Memory B cell (primary cell): ENCODE measurements at places on chromosomes 12 and 14.

GRCh38 chr12:124094733-124095132 is 121.7 kb downstream of the ZNF664 start:
- no peak overlapping the region for H3K4me3 ChIP-seq
- DNase-seq: no peak
- no peak overlapping the region for H3K27ac ChIP-seq
- H3K27me3 ChIP-seq: peaks cover 7% of the 10 kb centered on the region

DNA sequence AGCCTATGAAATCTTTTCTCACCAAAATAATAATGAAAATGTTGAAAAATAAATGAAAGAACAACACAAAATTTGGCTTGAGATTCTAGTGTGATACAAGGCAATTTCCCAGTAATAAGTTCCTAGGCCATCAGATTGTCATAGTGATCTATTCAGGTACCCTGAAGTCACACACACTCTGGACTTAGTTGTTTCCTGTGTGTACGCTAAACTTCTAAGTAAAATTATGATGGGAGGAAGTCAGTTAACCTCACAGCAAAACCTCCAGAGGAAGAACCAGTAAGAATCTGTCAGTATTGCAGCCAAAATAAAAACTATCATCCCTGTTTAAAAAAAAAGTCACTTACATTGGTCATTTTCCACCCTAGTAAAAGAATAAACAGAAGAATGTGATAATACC is 81.9 kb downstream of the DBX2 start:
- no peak for DNase-seq
- no peak overlapping the region for H3K27ac ChIP-seq
- no peaks in the 10 kb centered on the region for H3K4me1 ChIP-seq
- peaks cover 5% of the 10 kb centered on the region for H3K27me3 ChIP-seq

GRCh38 chr14:75023108-75023507 is 20.4 kb downstream of the EIF2B2 start:
- H3K27ac ChIP-seq: no peak overlapping the region
- peaks cover 16% of the 10 kb centered on the region for H3K36me3 ChIP-seq
- no peak for DNase-seq
- no peaks in the 10 kb centered on the region for H3K4me1 ChIP-seq
- H3K27me3 ChIP-seq: no peaks in the 10 kb centered on the region

DNA sequence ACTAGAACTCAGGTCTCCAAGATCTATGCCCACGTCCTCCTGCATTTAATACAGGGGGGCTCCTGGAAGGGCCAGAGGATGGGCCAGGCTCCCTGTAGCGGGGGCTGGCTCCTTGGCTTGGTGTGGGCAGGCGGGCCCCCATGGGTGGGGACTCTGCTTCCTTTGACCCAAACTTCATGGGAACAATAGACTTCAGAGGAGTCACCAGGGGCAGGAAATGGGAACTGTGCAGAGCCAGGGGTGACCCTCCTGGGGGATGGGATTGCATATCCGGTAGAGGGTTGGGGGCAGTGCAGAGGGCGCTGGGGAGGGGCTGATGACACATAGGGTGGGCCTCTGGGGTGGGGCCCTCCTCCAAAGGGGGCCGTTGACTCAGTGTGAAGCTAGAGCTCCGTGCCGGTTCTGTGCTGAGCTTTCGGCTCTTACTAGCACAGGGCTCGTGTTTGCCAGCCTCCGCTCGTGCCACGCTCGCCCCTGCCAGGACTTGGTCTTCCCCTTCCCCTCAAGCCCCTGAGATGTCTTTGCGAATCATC is 4.6 kb downstream of the TEAD4 start:
- no peak overlapping the region for H3K27ac ChIP-seq
- no peak for DNase-seq
- peaks cover 28% of the 10 kb centered on the region for H3K27me3 ChIP-seq
- peaks cover 10% of the 10 kb centered on the region for H3K4me1 ChIP-seq

GRCh38 chr12:1365703-1366102 is 228.7 kb downstream of the FBXL14 start:
- no peak for DNase-seq
- H3K36me3 ChIP-seq: peaks cover 22% of the 10 kb centered on the region
- H3K27ac ChIP-seq: no peak overlapping the region
- H3K4me1 ChIP-seq: no peaks in the 10 kb centered on the region
- no peaks in the 10 kb centered on the region for H3K27me3 ChIP-seq

DNA sequence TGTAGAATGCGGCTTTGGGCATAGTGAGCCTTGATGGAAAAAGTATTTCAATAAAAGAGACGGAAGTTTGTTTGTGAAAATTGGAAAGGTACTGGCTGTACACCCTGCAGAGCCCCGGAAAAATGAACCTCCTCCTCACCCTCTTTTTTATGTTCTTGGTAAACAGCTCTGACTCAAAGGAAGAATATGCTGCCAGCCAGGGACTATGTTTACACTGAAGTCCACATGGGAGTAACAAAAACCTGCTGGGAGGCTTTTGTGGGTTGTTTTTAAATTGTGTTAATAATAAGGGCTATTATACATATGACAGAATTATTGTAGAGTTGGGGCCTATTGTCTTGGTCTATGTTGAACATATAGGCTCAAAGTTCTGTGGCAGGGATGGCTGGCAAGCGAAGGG is 70.7 kb downstream of the TTC8 start:
- peaks cover 5% of the 10 kb centered on the region for H3K27me3 ChIP-seq
- H3K4me3 ChIP-seq: no peak overlapping the region
- no peaks in the 10 kb centered on the region for H3K36me3 ChIP-seq
- H3K27ac ChIP-seq: no peak overlapping the region
- no peaks in the 10 kb centered on the region for H3K4me1 ChIP-seq

DNA sequence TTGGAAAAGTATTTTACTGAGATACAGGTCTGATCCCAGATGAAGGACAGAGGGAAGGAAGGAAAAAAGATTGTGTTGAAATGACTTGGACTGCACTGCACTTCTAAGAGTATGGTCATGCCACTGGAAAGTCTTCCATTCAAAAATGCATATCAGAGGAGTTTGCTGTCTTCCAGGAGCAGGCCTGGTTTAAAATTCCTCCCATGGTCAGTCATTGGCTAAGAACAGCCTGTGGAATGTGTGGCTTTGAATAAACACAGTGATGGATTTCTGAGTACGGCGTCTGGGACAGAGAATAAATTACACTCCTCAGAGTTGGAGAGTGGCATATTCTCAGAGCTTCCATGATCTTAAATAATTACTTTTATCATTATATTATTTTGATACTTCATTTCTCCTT is 245.8 kb upstream of the PDZRN4 start:
- H3K36me3 ChIP-seq: no peaks in the 10 kb centered on the region
- no peak overlapping the region for H3K27ac ChIP-seq
- no peaks in the 10 kb centered on the region for H3K4me1 ChIP-seq
- no peak overlapping the region for H3K4me3 ChIP-seq

GRCh38 chr12:116366456-116366776 is 88.9 kb upstream of the MED13L start:
- no peak overlapping the region for H3K27ac ChIP-seq
- H3K27me3 ChIP-seq: no peaks in the 10 kb centered on the region
- DNase-seq: no peak
- peaks cover 7% of the 10 kb centered on the region for H3K4me1 ChIP-seq
- H3K36me3 ChIP-seq: no peaks in the 10 kb centered on the region
- H3K4me3 ChIP-seq: no peak overlapping the region

GRCh38 chr12:39395866-39396265 is 47.1 kb downstream of the KIF21A start:
- H3K27ac ChIP-seq: no peak overlapping the region
- DNase-seq: no peak
- H3K36me3 ChIP-seq: no peaks in the 10 kb centered on the region
- H3K27me3 ChIP-seq: peaks cover 2% of the 10 kb centered on the region
- no peaks in the 10 kb centered on the region for H3K4me1 ChIP-seq

GRCh38 chr12:77308056-77308455 is 242.7 kb upstream of the E2F7 start:
- no peak overlapping the region for H3K4me3 ChIP-seq
- H3K27ac ChIP-seq: no peak overlapping the region
- H3K4me1 ChIP-seq: no peaks in the 10 kb centered on the region
- peaks cover 3% of the 10 kb centered on the region for H3K27me3 ChIP-seq
- no peaks in the 10 kb centered on the region for H3K36me3 ChIP-seq

DNA sequence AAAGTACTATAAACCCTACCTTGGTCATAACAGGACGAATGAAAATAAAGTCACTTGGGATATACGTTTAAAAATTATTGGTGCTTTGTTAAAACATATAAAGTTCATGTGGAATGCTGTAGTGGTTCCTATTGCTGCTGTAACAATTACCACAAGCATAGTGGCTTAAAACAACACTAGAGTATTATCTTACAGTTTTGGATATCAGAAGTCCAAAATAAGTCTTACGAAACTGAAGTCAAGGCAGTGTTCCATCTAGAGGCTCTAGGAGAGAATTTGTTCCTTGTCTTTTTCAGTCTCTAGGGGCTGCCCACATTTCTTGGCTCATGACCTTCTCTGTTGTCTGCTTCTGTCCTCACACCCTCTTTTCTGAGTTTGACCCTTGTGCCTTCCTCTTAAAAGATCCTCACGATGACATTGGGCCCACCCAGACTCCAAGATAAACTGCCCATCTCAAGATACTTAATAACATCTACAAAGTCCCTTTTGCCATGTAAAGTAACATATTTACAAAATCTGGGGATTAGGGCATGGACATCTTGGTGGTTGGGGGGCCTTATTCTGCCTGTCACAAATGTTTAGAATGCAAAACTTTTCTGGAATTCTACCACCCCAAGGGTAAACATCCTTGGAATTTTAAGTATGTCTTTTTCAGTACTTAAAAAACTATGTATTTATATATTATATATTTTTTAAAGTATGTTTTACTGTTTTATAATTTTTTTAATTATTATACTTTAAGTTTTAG is 178.1 kb downstream of the ETNK1 start:
- H3K27ac ChIP-seq: no peak overlapping the region
- no peak for DNase-seq
- H3K4me1 ChIP-seq: peaks cover 11% of the 10 kb centered on the region
- no peaks in the 10 kb centered on the region for H3K27me3 ChIP-seq

DNA sequence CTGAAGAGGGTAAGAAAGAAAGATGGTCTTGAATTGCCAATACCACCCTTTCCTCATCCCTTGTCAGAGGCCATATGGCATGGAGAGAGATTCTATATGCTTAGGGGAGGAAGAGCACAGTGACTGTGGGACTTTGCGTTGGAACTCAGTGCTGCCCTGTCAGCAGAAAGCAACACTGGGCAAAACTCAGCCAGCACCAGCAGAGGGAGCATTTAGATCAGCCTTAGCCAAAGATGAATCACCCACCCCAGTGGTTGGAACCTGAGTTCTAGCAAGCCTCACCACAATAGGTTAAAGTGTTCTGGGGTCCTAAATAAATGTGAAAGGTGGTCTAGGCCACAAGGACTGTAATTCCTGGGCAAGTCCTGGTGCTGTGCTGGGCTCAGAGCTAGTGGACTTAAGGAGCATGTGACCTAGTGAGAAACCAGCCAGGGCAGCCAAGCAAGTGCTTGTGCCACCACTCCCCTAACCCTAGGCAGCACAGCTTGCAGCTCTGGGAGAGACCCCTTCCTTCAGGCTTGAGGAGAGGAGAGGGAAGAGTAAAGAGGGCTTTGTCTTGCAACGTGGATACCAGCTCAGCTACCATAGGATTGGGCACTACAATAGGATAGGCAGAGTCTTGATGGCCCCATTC is 11.4 kb upstream of the BCAT1 start:
- H3K4me3 ChIP-seq: no peak overlapping the region
- H3K27me3 ChIP-seq: no peaks in the 10 kb centered on the region
- no peaks in the 10 kb centered on the region for H3K4me1 ChIP-seq
- no peak for DNase-seq

DNA sequence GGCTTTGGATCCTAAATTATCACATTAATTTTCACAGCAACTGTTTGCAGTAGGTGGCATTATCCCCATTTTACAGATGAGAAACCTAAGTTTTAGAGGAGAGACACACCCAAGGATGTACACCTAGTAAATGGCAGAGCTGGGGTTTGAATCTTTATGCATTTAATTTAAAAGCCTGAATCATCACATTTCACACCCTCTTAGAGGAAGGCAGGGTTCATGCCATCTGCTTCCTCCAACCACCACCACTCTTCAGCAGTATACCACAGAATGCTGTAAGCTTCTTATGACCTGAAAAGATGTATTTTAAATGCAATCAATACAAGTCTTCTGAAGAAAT is 90.3 kb downstream of the CRADD start:
- H3K4me3 ChIP-seq: no peak overlapping the region
- H3K4me1 ChIP-seq: peaks cover 23% of the 10 kb centered on the region
- no peaks in the 10 kb centered on the region for H3K27me3 ChIP-seq

- H3K4me3 ChIP-seq: no peak overlapping the region
- H3K36me3 ChIP-seq: no peaks in the 10 kb centered on the region
- DNase-seq: no peak
- no peak overlapping the region for H3K27ac ChIP-seq
- H3K4me1 ChIP-seq: no peaks in the 10 kb centered on the region
These were observed 5.9 kb upstream of the APOLD1 start for GRCh38 chr12:12779529-12779928.

- no peaks in the 10 kb centered on the region for H3K4me1 ChIP-seq
- peaks cover 2% of the 10 kb centered on the region for H3K36me3 ChIP-seq
These were observed 95.9 kb upstream of the PPP2R5C start for GRCh38 chr14:101665478-101666078.

DNA sequence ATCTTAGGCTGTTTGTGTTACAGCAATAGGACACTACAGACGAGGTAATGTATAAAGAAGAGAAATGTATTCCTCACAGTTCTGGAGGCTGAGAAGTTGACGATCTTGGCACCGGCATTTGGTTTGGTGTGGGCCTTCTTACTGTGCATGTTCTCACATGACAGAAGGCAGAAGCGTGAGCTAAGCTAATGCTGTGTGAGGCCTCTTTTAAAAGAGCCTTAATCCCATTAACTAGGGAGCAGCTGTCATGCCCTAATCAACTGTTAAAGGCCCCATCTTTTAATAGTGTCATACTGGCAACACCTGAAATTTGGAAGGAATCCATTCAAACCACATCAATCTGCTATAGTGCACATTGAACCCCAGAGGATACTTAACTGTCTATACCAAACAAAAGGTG is 992.9 kb downstream of the GALC start:
- DNase-seq: no peak
- no peaks in the 10 kb centered on the region for H3K36me3 ChIP-seq
- H3K27me3 ChIP-seq: no peaks in the 10 kb centered on the region
- H3K4me3 ChIP-seq: no peak overlapping the region
- no peaks in the 10 kb centered on the region for H3K4me1 ChIP-seq
- H3K27ac ChIP-seq: no peak overlapping the region

GRCh38 chr14:105073720-105074600 is 8.7 kb upstream of the GPR132 start:
- no peak overlapping the region for H3K4me3 ChIP-seq
- H3K27me3 ChIP-seq: no peaks in the 10 kb centered on the region
- peaks cover 40% of the 10 kb centered on the region for H3K4me1 ChIP-seq
- no peaks in the 10 kb centered on the region for H3K36me3 ChIP-seq
- no peak for DNase-seq
- H3K27ac ChIP-seq: peak overlapping the region; percentile 16

GRCh38 chr12:92208613-92209121 is 63.0 kb upstream of the BTG1 start:
- H3K4me1 ChIP-seq: peaks cover 16% of the 10 kb centered on the region
- peak; percentile 9 for DNase-seq
- H3K36me3 ChIP-seq: no peaks in the 10 kb centered on the region
- H3K27me3 ChIP-seq: no peaks in the 10 kb centered on the region
- H3K4me3 ChIP-seq: peak overlapping the region; percentile 83
